HT1080 (cell line): ENCODE measurements at places on chromosomes 12 and 14. TPM values are rescaled to one million over a fixed set of nuclear protein-coding genes. Genes with fewer than 3 reads are reported as not detected.
A peak's percentile ranks its signal among the peaks of the same experiment; 100 is the strongest.

GRCh38 chr12:104746467-104747088 lies 211.5 kb downstream of the SLC41A2 start:
- DNase-seq = no peak

DNA sequence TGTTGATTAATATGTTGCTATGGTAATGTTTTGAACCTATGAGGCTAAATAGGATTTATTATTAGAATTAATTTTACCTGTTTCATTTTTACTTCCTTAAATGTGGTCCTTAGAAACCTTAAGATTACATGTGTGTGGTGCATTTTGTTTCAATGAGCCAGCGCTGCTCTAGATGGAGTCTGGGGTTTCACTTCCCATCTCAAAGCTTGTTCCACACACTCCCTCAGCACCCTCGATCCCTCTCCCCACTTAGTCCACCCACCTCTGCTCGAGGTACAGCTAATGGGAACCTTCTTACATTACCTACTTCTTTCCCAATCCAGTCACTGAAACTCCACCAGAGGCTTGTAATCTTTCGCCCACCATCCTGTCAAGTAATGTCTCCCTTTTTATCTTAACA lies 205.2 kb downstream of the PAX9 start:
- DNase-seq = no peak

- no peak for DNase-seq
These were observed 33.2 kb upstream of the FZD10 start for GRCh38 chr12:130128790-130129735.

DNA sequence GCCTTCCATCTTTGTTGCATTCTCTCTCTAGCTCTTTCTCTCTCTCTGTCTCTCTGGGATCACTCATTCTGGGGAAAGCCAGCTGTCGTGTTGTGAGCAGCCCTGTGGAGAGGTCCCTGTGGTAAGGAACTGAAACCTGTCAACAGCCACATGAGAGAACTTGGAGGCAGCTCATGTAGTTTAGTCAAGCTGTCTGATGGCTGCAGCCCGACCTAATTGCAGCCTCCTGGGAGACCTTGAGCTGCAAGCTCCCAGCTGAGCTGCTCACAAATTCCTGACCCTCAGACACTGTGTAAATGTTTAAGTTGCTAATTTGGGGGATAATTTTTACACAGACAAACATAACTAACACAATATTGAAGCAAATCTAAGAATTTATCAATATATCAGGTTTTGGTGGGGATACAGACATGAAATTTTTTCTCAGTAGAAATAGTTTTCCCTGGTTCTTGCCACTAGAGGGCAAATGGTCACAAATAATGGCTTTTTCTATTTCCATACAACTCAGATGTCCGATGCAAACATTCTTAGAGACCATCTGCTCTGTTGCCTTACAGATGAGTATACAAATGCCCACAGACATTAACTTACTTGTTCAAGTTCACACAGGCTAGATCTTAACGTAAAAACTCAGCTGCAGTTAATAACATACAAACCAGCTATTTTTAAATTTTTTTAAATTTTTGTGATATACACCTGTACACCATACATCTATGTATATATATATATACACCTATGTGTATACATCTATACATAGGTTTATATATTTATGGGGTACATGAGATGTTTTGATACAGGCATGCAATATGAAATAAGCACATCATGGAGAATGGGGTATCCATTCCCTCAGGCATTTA lies 15.5 kb upstream of the KRR1 start:
- DNase-seq = peak; percentile 76

DNA sequence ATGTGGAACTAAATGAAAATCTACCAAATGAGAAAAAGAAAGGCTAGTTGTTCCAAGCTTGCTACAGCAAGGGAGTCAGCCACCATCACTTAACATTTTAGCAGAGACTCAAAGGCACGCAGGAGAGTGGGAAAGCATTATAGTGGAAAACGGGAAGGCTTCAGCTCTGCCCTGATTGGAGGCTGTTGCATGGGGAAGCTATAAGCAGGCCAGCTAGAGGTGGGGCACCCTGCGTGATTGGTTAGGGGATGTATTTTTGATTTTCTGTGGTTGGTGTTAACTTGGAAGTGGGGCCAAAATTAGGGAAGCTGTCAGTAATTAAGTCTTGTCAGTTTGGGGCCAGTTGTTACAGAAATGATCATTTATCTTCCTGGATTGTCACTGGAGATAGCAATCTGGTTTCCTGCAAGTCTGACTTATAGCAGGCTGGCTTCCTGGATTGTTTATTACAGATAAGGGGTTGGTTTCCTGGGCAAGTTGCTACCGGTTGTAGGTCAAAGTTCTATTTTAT lies 93.9 kb downstream of the FAR2 start:
- DNase-seq = no peak

GRCh38 chr14:23640524-23641141 lies 4.5 kb downstream of the DHRS2 start:
- peak; percentile 79 for DNase-seq

DNA sequence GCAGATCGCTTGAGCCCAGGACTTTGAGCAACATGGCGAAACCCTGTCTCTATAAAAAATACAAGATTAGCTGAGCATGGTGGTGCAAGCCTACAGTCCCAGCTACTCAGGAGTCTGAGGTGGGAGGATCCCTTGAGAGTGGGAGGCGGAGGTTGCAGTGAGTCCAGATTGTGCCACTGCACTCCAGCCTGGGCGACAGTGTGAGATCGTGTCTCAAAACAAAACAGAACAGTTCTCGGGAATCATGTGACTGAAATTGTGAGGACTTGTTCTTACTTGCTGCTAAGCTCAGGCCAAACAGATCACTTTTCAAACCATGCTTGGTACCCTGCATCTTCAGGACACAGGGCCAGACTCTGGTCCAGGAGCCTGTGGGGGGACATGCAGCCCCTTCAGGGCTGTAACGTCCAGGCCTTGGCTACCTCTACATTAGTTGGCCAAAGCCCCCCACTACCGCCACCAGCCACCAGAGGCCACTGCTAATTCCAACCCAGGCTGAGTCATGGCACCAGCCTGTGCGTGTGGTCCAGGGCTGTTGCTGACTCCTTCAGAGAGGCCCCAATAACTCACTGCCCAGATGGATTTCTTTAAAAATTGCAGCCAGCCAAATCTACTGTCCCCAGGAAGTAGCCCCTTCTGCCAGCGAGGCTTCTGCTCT lies 33.4 kb upstream of the SYNDIG1L start:
- peak; percentile 64 for DNase-seq

DNA sequence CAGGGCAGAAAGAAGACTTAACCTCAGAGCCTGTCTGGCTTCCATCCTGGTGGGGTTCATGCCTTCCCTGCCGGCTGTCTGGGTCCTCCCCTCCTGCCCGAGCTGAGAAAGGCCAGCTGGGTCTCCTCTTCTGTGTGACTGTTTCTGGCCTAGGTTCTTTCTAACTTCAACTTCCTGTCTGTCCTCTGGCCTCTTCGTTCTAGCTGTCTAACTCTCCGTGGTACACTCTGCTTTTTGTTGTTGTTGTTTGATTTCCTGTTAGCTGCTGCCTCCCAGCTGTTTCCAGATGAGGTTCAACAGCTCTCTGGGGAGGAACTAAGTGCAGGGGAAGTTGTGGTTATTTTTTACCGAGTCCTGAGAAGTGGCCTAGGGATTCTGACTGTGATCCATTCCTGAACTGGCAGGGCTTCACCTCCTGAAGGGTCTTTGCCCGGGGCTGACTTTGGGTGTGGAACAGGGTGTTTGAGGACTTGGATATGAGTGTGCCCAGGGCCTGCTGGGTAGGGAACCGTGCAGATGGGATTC lies 3.2 kb downstream of the MLXIP start:
- DNase-seq = peak; percentile 53

DNA sequence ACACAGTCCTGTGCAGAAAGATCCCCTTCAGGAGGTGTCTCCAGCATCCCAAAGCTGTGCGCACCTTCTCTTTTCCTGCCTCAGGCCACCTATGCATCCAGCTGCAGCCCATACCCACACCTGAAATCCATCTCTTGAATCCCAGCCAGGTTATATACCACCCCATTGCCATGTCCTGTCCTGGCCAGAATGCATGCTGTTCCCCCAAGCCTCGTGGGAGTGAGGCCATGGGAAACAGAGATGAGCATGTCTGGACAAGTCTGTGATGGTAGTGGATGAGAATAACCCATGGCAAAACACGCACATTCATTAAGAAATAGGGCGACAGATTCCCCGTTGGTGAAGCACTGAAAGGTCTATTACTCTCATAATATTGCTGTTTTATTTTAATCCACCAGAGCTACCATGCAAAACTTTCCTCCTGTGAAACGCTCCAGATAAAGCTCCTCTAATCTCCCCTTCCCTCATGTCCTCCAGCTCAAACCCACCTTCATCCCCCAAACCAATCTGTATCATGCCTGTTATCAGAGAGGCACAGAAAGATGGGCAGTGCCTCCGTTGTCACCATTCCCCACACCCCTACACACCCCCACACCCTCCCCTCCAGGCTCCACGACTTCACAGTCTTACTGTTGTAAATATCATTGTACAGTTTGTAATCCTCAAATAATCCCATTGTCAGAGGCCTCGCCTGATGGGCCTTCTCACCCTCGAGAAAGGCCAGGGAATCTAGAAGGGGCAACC lies 97.5 kb upstream of the FKBP4 start:
- DNase-seq = no peak

DNA sequence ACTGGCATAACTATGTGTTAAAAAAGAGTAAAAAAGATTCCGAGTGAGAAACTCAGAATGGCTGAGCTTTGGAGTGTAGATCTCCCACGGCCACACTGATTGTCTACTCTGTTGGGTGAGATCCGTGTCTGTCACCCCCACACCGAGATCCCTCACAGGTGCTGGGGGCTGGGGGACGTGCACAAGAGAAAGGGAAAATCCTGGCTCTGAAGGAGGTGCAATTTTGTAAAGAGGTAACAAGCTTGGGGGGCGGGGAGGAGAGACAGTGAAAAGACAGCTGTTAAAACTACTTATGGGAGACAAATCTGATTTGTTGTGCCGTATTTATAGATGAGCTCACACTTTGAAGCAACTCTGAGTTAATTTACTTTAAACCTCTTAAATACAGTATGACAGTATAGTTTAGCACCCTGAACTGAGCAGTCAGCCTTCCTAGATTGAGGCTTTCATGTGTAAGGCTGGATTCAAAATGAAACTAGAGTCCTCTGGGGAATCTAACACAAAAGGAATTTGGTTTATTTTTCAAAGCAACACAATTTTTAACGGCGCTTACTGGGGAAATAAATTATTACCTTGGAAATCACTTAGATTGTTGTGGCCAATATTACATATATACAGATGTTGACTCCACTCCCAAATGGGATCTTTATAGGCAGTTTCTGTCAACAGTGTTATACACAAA lies 167.4 kb upstream of the RGS6 start:
- DNase-seq = no peak

The DCTN2 gene
- total RNA-seq = 79.5 and 87.1 TPM in 2 replicates

The CD4 gene
- 0.10 TPM in 1 of 2 replicates, not detected in the other for total RNA-seq

The SLC25A29 gene
- 23.3 and 24.1 TPM in 2 replicates for total RNA-seq

The HOMEZ gene
- 2.3 and 3.3 TPM in 2 replicates for total RNA-seq

The OVCH1 gene
- total RNA-seq = not detected in 2 replicates

The AACS gene
- total RNA-seq = 13.1 and 13.4 TPM in 2 replicates
